ENCODE measurements at places on chromosomes 4 and X.

GRCh38 chrX:16457239-16457638 is 192.7 kb upstream of the S100G start:
- H3K36me3 ChIP-seq = no peaks in the 10 kb centered on the region
- H3K4me3 ChIP-seq = no peak overlapping the region
- DNase-seq = no peak
- no peaks in the 10 kb centered on the region for H3K27me3 ChIP-seq
- no peaks in the 10 kb centered on the region for H3K4me1 ChIP-seq

GRCh38 chrX:23373129-23373804 is 38.6 kb downstream of the PTCHD1 start:
- DNase-seq = no peak
- H3K4me1 ChIP-seq = no peaks in the 10 kb centered on the region
- no peaks in the 10 kb centered on the region for H3K27me3 ChIP-seq
- H3K27ac ChIP-seq = no peak overlapping the region
- H3K36me3 ChIP-seq = no peaks in the 10 kb centered on the region
- H3K4me3 ChIP-seq = no peak overlapping the region

- H3K4me3 ChIP-seq = no peak overlapping the region
- H3K4me1 ChIP-seq = no peaks in the 10 kb centered on the region
- no peak overlapping the region for H3K27ac ChIP-seq
- H3K36me3 ChIP-seq = no peaks in the 10 kb centered on the region
Measured at GRCh38 chrX:136143711-136144110, 3.6 kb upstream of the FHL1 start.

DNA sequence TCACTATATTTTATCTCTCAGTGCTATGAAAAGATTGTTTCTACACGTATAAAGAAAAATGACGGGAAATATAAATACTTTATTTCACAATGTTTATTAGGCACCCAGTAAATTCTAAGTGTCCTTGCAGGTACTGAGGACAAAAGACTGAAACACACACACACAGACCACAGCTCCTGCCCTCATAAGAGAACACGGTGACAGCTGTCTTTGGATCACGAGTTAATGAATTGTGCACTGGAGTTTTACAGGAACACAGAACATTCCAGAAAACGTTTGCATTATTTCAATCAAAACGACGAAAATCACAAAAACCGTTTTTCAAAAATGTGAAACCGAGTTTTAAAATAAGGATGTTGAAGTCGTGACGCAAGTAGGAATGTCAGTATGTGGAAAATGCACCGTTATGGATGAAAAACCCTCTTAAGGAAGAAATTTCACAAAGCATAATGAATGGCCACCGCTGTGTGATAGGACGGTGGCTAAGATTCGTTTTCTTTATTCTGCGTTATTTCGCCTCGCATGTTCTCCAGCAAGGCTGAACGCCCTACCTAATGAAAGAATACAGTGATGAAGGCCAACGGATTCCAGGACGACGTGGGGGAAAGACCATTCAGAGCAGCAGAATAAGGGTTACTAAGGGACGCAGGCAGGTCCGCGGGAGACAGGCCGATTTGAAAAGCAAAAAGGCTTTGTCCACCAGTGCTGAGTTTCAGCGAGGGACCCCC is 24.2 kb downstream of the FAM156A start:
- H3K36me3 ChIP-seq = no peaks in the 10 kb centered on the region
- peak overlapping the region; percentile 25 for H3K4me3 ChIP-seq
- peaks cover 9% of the 10 kb centered on the region for H3K4me1 ChIP-seq
- H3K27me3 ChIP-seq = no peaks in the 10 kb centered on the region
- DNase-seq = no peak

- no peaks in the 10 kb centered on the region for H3K27me3 ChIP-seq
- H3K36me3 ChIP-seq = peaks cover 1% of the 10 kb centered on the region
- H3K27ac ChIP-seq = no peak overlapping the region
- H3K4me1 ChIP-seq = no peaks in the 10 kb centered on the region
- no peak overlapping the region for H3K4me3 ChIP-seq
- no peak for DNase-seq
Measured at GRCh38 chr4:25847329-25847728, 15.5 kb downstream of the SEL1L3 start.

GRCh38 chrX:6266041-6266440 is 37.4 kb upstream of the NLGN4X start:
- H3K27ac ChIP-seq = no peak overlapping the region
- no peak overlapping the region for H3K4me3 ChIP-seq
- H3K4me1 ChIP-seq = no peaks in the 10 kb centered on the region
- H3K27me3 ChIP-seq = no peaks in the 10 kb centered on the region
- H3K36me3 ChIP-seq = no peaks in the 10 kb centered on the region
